Activated CD4-positive, alpha-beta memory T cell treated with anti-CD3 and anti-CD28 coated beads for 36 hours (primary cell): ENCODE measurements at places on chromosomes 7 and 10. TPM values are rescaled to one million over a fixed set of nuclear protein-coding genes. Genes with fewer than 3 reads are reported as not detected.

Gene LRRD1
- total RNA-seq: not detected

Gene FANK1
- total RNA-seq: 0.50 TPM

Gene BMPER
- total RNA-seq: not detected

Gene NOS3
- 10.4 TPM for total RNA-seq

Gene MACC1
- 0.10 TPM for total RNA-seq

Gene TRPV5
- not detected for total RNA-seq

Gene STOX1
- total RNA-seq: 0.36 TPM

DNA sequence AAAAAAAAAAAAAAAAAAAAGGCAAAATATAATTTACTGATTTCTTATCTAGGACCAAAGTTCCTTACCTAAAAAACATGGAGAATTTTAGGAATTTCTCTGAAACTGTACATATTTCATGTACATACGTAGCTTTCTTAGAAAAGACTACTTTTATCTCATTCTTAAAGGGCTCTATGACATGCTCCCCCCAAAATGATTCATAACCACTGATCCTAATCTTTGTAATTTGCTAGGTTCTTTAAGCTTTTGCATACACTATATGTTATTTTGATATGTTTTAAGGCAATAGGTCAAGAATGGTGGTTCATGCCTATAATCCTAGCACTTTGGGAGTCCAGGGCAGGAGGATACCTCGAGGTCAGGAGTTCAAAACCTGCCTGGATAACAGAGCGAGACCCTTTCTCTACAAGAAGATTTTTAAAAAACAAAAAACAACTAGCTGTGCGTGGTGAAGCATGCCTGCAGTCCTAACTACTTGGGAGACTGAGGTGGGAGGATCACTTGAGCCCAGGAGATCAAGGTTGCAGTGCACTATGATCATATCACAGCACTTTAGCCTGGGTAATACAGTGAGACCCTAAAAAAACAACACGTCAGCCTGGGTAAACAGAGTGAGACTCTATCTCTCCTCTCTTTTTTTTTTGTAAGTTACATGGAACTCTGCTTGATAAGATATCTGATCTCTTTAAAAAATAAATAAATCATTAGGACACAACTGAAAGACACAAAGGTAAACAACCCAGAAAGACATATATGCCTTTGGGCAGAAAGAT is 54.8 kb downstream of the ATAD1 start:
- no peak for DNase-seq

DNA sequence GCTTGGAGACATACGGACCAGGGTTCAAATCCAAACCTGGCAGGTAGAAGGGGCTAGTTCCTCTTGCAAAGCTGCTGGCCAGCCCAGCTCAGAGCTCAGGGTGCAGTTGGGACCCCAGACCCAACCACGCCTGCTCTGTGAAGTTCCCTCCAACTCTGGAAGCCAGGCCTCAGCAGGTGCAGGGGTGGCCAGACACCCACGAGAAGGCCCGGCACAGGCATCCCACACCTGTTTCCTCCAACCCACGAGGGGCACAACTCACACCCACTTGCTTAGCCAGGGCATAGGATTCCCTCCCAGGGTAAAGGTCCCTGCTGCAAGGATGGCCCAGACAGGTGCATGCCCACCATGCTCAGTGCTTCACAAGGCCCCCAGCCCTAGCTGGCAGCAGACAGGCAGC is 262.4 kb downstream of the GRID1 start:
- DNase-seq: no peak

DNA sequence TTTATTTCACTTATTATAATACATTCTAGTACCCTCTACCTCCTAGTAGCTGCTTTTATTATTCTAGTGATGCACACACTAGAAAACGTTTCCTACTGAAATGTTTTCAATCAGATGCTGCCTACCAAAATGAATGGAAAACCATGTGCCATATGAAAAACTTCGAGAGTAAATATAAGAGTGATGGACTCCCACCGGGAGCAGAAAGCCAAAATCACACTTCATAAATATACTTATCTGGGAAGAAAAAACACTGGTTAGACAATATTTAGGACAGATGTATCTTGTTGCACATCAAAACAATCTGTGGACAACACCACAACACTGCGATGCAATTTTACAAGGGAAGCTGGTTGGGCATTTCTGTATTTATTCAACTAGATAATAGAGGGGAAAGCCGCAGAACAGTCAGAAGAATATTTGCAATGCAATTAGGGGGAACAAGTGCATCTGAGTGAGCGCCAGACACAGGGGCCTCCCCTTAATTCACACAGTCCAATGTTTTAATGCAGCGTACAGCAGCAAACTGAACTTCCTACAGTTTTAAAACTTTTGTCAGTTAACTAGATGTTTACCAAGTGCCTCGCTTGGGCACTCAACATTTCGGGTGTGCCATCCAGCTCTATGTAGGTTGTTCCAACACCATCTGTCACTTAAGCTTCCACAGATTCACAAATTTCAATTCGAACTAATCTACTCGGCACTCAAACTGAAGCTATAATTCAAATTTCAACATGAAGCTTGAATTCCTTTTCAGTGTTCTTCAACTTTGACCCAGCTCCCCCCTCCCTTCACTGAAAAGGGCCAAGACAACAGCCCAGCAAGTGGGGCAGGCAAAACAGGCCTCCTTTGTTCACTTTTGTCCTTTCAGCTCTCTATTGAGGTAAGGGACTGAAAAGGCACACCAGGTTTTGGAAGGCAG is 7.4 kb downstream of the NRCAM start:
- no peak for DNase-seq

DNA sequence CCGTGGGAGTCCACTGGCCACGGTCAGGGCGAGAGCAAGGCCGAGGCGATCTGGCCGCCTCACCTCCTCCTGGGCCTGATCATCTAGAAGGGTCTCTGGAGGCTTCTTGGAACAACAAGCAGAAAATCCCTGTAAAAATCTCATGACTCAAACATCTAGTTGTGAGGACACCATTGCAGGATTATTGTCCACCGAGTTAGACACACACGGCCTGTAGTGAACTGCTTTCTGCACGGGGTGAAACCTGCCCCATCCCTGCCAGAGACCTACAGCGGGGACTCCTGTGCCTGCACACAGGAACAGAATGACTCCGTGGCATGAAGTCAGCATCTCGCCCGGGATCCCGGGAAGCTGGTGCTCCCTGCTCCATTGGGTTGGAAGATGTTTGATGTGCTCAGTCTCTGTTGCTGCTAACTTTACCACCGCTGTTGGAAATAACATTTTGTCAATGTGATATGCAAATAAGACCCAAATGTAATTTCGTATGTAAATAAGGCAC is 267.0 kb upstream of the TCERG1L start:
- no peak for DNase-seq

DNA sequence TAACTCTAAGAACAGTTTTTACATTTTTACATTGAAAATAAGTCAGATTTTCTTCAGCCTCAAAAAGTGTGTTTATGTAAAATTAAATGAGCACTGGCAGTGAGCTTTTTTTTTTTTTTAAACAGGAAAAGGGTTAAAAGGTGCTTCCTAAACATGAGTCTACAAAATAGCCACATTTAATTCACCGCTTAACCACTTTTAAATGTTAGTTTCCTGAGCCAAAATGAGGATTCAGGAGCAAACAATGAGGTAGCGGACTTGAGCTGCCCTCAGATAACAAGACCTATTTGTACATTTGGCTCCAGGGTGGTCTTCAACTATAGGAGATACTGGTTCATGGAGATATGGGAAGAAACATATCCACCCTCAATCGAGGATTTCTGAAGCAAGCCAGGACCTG is 22.8 kb downstream of the AKR1C3 start:
- DNase-seq: no peak

GRCh38 chr10:30786131-30786530 is 156.6 kb upstream of the LYZL2 start:
- peak; percentile 51 for DNase-seq
